CD4-positive, alpha-beta T cell treated with Interleukin-4 for 1 hour (primary cell): ENCODE measurements at places on chromosomes 16 and 17.

DNA sequence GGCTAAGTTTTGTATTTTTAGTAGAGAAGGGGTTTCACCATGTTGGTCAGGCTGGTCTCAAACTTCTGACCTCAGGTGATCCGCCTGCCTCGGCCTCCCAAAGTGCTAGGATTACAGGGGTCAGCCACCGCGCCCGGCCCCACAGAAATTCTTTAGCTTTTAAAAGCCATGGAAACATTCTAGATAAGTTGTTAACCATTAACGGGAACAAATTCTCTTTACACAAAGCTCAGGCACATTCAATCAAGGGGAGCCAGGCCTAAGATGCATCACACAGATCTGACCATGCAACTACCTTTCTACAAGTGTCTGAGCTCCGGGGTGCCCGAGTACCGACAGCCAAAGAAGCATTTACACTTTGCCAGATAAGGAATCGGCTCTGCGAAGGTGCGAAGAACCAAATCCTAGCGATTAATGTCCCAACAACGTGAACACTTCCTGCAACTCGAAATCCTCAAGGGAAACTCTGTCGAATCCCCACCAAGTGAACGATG is 1.0 kb downstream of the EMC8 start:
- DNase-seq = no peak

DNA sequence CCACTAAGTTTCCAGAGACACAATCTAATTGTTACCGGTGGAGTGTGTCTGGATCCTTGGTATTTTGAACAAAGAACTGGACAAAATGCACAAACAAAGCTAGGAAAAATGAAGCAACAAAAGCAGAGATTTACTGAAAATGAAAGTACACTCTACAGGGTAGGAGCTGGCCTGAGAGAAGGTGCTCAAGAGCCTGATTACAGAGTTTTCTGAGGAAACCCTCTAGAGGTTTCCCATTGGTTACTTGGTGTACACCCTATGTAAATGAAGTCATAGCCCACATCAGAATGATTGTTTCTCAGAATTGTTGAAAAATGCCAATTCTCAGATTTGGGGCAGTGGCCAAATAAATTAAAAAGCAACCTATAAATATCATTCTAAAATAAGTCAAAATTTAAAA is 436.4 kb downstream of the KCNJ18 start:
- no peak for DNase-seq

DNA sequence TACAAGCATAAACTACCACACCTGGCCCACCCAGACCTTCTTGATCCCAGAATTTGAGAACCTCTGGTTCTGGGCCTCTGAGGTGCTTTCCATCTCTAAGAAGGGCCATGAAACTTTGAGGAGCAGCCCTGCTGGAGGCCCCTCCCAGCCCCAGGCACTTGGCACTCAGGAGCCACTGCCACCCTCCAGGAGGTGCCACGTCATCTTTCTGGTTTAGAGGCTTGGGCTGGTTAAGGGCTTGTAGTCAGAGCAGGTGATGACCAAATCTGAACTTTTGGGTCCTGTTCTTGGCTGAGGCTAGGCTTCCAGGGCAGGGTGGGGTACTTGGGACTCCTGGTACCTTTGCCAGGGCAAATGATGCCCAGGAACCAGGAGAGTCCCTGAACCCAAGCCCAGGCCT is 13.8 kb upstream of the DLX4 start:
- DNase-seq = no peak

- DNase-seq = no peak
Measured at GRCh38 chr16:4500272-4500671, 24.1 kb downstream of the HMOX2 start.

DNA sequence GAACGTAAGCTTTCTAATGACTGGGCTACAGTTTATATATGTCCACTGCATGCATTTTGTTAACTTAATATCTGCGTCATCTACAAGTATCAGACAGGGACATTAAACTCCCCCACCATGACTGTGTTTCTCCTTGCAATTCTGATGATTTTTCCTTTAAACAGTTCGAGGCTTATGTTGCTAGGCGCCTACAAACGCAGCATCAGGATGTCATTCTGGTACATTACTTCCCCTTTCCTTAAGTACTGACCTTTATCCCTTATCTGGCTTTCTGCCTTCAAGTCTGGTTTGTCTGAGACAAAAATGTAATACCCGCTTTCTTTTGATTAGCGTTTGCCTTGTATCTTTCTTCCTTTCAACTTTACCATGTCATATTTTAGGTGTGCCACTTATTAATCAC is 362.4 kb downstream of the SLC39A11 start:
- DNase-seq = no peak

- DNase-seq = no peak
Measured at GRCh38 chr17:2369551-2370210, 31.2 kb downstream of the MNT start.

DNA sequence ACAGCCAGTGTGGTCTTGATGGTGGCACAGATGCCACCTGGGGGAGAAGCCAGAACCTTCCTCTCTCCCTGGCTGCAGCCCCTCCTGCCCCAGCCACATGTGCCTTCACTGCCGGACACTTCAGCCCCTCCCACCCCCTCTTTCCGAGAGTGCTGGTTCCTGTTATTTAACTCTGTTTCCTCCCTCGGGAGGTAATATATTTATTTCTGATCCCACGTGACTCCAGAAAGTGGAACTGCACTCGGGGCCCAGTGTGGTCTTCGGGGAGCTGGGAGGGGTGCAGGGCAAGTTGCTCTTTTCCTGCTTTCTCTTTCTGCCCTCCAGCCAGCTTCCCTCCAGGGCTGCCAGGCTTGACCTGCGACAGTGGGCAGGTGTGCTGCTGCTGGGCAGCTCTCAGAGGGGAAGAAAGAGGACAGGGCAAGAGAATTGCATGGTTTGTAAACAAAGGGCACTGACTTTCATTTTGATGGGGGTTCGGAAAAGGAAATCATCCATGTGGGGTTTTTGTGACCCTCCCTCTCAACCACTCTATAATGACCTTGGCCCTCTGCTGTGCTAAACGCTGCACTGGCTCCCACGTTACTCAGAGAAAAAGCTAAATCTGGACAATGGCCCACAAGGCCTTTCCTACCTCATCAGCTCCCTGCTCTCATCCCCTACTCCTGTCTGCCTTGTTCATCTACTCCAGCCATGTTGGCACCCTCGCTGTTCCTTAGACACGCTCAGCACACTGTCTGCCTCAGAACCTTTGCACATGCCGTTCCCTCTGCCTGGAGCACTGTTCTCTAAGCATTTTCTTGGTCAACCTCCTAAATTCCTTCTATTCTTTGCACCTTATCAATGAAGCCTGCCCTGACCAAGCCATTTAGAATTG is 8.2 kb upstream of the CIITA start:
- DNase-seq = peak; percentile 72

- no peak for DNase-seq
Measured at GRCh38 chr16:57643910-57644309, 15.5 kb downstream of the ADGRG1 start.

- peak; percentile 93 for DNase-seq
Measured at GRCh38 chr17:3911271-3912053, 4.8 kb downstream of the P2RX1 start.

DNA sequence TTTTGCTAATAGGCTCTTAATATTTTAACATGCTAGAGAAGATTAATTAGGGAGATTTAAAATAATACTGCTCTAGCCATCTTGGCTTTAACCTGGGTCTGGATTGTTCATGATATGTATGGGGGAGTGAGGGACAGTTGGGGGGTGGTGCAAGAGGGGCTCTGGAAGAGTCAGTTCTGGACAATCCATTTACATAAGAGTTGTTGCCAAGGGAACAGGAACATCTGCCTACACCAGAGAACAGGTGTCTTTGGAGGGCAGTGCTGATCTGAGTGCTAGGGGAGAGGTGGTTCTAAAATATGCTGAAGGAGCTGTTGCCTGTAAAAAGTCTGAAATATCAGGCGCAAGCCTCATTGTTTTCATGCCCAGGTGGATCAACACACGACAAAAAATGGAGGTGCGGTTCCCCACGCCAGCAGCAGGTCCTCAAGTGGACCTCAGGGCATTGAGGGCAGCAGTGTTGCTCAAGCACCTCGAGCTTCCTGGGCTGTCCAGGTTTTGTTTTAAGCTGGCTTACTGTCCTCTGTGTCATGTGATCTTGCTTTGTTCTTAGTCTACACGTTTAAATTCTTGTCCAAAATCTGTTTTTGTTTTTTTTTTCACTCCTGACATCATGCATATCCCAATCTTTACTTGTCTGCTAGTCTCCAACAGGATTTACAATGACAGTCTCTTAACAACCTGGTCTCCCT is 25.4 kb upstream of the WSB1 start:
- DNase-seq = no peak

GRCh38 chr16:57042157-57043111 is 49.9 kb upstream of the CPNE2 start:
- DNase-seq = peak; percentile 69

DNA sequence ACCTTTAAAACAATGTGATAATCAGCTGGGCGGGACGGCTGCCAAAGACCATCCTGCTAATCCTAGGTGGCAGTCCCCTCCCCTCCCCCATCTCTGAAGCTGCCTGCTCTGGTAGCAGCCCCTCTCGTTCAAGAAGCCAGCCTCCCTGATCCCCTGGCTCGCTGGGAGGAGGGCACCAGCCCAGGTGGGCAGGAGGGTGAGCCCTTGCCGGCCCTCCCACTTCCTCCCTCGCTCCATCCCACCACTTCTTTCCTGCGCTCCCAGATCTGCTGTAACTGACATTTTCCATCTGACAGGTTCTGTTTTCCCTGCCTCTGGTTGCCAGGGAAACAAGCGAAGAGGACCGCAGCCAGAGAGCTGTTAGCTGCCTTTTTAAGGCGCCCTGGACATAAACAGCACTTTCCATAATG is 155.7 kb upstream of the TNRC6C start:
- DNase-seq = no peak

GRCh38 chr16:31157136-31157535 is 7.3 kb upstream of the PRSS36 start:
- no peak for DNase-seq

DNA sequence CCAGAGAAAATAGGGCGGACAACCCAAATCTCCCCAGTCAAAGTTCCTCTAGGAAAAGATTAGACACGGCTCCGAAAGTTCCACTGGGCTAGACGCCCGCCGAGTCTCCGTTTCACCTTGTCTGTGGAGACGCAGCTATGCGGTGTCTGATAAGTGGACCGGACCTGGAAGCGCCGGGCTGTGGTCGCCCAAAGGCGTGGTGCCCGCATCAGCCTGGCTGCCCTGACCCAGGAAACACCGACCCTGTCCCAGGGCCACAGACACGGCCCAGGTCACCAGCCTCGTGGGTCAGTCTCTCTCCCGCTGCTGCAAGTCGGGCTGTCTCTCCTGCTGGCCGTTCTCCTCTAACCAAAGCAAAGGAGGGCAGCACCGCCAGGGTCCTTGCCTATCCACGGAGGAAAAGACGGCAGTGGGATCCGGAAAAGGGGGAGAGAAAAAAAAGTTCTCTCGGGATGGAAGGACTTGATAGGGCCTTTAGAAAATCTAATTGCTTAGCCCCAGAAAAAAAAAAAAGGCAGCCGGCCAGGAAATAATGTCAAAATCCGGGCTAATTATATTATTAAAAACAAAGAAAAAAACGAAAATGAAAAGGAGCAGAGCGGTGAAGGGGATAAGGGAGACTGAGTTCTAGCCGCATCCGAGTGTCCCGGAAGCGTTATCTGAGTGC is 13.9 kb upstream of the FOXF1 start:
- DNase-seq = no peak

- no peak for DNase-seq
Measured at GRCh38 chr17:61063528-61063927, 336.1 kb upstream of the TBX2 start.

DNA sequence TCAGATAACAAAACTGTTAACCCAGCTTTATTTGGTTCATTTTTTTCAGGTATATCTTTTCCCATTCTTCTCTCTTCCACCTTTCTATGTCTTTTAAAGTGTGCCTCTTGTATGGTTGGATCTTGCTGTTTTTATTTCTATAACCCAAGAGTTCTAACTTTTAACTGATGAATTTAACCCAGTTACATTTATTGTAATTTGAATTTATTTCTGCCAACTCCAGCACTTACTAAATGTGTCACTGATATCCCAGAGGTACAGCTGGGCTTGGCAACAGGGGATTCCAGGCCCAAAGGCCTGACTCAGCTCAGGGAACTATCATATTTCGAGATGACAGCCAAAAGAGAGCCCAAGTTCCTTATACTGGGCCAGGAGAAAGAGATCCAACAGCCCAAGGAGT is 200.1 kb downstream of the GSG1L start:
- no peak for DNase-seq

DNA sequence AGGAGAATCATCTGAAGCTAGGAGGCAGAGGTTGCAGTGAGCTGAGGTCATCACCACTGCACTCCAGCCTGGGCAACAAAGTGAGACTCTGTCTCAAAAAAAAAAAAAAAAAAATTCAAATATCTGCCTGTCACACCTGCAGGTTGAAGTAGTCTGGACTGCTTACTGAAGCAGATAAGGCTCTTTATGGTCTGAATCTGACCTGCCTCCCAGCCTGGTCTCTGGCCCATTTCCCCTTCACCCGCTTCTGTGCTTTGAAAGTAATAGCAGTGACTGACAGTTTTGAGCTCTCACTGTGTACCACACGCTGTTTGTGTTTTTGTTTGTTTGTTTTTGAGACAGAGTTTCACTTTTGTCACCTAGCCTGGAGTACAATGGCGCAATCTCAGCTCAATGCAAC is 5.8 kb downstream of the SEZ6L2 start:
- no peak for DNase-seq

DNA sequence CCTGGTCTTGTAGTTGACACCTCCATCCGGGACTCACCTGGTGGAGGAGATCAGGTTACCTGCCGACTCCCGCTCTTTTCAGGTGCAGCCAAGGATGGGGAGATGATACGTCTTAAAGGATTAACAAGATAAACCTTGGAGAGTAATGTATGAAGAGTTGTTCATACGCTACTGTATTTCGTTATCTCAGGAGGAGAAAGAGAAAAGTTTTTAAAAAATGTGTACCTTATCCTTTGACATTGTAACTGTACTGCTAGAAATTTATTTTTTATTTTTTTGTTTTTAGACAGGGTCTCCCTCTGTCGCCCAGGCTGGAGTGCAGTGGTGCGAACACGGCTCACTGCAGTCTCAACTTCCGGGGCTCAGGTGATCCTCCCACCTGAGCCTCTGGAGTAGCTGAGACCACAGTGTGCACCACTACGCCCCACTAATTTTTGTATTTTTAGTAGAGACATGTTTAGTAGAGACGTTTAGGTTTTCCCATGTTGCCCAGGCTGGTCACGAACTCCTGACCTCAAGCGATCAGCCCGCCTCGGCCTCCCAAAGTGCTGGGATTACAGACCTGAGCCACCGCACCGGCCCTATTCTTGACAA is 764 bp upstream of the SMURF2 start:
- no peak for DNase-seq

- no peak for DNase-seq
Measured at GRCh38 chr16:71867939-71868338, 16.0 kb downstream of the ZNF821 start.

DNA sequence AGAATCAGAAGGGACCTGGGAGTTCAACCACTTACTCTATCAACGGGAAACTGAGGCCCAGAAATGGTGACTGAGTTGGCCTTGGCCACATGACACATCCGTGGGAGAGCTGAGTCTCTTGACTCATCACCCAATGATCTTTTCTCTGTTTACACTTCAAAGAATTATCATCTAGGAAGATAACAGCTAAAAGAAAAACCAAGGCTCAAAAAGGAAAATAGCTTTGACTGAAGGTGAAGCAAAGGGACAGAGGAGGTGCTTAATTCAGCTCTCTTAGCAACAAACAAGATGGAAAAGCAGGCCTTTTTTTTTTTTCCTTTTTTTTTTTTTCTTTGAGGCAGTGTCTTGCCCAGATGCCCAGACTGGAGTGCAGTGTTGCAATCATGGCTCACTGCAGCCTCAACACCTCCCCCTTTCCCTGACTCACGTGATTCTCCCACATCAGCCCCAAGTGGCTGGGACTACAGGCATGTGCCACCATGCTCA is 16.7 kb downstream of the ERCC4 start:
- DNase-seq = no peak

- no peak for DNase-seq
Measured at GRCh38 chr16:69497876-69498596, 67.7 kb upstream of the NFAT5 start.

GRCh38 chr17:46160169-46160568 is 33.1 kb downstream of the KANSL1 start:
- DNase-seq = no peak
